ENCODE measurements at places on chromosomes 3 and 15.

- DNase-seq: no peak
These were observed 411.2 kb downstream of the NAALADL2 start for GRCh38 chr3:175270198-175270837.

DNA sequence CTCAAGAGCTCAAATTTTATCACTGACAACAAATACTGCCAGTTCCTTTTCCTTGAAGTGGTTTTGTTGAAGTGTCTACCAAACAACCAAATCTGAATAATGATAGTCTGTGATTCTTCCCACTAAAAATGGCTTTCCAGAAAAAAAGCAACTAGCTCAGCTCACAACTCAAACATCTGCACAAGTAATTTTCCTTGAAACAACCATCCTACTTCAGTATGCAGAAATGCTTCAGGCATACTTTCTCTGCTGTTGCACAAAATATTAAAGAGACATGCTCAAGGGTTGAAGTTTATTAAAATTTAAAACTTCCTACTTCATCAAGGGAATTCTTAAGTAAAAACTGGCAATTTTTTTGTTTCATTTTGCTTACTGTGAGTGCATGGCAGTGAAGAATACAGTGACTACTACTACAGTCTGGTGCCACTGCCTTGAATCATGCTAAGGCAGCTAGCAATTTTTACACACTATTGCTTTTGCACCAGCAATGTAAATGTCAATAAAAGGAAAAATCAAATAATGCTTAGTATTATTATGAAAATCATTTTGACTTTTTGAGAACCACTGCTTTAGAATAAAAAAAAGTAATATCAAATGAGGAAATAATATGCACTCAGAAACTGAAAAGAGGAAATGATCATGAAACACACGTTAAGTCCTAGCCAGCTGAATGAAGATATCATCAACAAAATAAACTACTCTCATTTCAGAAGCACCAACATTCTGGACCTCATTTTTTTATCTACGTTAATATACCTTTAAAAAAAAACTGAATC, 33.6 kb downstream of the VPS13C start:
- DNase-seq: no peak

GRCh38 chr15:61115679-61116078, 113.4 kb downstream of the RORA start:
- no peak for DNase-seq

DNA sequence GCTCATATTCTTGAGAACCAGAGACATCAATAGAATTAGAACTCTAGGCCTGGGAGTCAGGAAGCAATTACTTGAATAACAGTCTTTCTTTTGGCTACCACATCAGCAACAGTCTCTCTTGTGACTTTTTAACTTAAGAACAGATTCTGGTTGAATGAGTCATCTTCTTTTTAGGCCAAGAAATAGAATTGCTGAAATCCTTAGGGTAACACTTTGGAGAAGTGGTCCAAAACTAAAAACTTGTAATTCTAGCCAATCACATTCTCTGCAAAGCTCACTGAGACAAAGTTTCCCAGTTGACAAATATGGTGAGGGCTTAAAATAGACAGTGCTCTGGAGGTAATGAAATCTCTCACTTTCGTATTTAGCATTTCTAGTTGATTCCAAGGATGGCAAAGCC, 238.0 kb downstream of the SHOX2 start:
- DNase-seq: no peak

DNA sequence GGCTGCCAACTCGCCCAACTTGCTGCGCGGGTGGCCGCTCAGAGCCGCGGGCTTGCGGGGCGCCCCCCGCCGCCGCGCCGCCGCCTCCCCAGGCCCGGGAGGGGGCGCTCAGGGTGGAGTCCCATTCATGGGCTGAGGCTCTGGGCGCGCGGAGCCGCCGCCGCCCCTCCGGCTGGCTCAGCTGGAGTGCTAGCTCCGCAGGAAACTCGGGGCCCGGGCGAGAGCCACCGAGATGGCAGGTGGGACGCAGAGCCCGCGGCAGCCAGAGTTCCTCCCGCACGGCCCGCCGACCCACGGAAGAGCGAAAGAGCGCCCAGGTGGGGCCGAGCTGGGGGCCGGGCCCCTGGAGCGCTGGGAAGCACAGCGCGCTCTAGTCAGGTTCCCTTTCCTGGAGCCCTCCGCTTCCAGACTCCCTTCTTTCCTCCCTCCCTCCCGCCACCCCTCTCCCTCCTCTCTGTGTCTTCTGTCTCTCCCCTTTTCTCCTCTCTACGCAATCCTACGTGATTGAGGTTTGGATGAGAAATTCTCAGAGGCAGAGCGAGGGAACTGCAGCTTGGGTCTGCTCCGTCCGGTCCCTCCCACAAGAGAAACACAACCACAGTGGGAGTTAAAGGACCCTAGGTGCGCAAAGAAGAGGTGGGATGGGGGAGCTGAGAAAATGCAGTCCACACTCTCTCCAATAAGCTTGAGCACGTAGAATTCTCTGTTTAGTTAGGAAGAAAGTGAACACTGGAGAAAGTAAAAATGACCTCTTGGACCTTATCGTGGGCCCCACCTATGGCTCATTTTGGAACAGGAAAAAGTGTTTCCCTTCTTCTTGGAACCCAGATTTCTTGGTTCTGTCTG, 317.3 kb downstream of the FGF12 start:
- no peak for DNase-seq

DNA sequence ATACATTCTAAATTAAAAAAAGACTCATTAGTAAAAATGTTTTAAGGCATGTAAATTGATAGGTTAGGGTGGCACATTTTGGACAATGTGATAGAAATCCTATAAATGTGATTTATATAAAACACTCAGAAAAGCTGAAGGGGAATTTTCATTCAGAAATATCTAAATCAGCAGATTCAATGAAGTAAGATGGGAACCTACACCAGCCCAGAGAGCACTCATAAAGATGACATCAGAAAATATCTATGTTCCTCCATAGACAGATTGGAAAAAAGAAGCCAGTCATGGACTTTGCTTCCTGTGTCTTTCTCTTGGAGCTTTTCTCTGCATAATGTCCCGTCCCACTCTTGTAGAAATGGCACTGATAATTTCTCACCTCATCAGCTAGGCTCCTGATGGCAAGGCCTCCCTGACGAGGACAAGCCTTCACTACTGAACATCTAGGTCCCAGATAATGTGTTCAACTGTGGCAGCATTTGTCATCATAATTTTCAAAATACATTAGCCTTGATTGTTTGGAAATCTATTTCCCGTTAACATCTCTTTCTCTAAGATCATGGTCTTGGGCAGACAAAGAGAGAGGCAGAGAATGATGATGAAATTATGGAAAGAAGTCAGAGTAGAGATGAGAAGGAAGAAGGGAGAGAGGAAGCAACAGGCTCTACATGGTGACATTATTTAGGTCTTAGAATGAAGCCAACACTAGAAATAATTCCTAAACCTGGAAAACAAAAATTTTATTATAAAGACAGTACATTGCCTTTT, 354.4 kb downstream of the NTRK3 start:
- no peak for DNase-seq

GRCh38 chr3:135967867-135968266, 2.3 kb downstream of the PPP2R3A start:
- no peak for DNase-seq

DNA sequence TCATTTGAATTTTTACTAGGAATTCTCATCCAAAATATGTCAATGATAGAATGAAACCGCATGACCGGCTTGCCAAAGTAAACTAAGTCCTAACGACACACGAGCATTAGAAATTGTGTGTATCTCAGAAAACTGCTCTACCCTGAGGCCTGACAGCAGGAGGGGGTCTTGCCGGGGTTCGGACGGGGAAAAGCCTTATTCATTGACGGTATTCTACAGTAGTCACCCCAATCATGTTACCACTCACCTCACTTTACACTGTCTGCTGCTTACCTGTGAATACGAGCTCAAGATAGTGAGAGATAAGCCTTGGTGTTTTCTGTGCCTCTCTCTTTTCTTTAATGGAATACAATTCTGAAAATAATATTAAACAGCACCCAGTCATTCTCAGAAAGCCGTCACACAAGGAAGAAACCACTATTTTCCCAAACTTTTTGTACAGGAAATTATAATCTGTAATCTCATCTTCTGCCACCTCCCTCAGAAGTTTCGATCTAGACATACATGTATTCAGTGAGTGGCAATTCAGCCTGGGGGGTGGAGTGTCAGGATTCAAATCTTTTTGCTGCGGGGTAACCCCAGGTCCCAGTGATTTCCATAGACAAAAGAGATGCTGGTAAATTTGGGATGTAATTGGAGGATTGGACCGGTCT, 492 bp upstream of the FAM43A start:
- no peak for DNase-seq

- DNase-seq: no peak
These were observed 1.9 kb downstream of the SLC51A start for GRCh38 chr3:196218155-196218712.

DNA sequence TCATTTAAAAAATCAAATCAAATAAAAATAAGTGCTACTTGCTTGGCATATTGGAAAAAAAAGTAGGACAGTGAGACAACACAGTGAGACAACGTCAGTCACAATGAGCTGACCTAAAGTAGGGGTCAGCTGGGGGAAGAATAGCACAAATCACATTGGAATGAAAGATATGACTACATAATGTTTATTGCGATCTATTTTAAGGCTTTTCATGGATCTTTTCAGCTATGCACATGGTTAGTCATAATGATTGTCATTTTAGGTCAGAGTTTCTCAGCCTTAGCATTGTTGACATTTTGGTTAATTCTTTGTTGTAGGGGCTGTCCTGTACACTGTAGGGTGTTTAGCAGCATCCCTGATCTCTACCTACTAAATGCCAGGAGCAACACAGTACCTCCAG, 44.5 kb downstream of the CMSS1 start:
- DNase-seq: no peak

- DNase-seq: no peak
These were observed 273.1 kb downstream of the FOXP1 start for GRCh38 chr3:71310359-71310979.
